Right cardiac atrium (tissue), 5 donors: ENCODE measurements at places on chromosomes 2 and 18.
A peak's percentile ranks its signal among the peaks of the same experiment; 100 is the strongest.

GRCh38 chr2:48914477-48915089 is 159.1 kb upstream of the LHCGR start:
- DNase-seq: no peak

GRCh38 chr2:238286987-238287736 is 1.2 kb downstream of the PER2 start:
- DNase-seq: no peak

DNA sequence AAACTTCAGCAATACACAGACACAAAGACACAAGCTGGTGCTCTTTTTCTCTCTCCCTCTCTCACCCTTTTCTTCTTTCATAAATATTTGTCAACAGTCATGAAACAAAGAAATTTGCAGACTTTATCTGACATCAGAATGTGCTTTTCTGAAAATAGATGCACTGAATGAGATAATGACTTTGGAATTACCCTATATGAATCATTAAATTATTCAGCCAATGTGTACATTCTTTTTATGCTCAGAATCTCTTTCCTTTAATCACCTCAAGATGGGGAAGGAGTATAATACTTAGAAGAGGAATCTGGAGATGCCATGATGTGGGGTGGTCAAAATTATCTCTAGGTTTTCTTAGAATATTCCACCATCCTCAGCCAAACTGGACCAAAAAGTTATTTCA is 289.9 kb downstream of the LRRTM1 start:
- DNase-seq: no peak

DNA sequence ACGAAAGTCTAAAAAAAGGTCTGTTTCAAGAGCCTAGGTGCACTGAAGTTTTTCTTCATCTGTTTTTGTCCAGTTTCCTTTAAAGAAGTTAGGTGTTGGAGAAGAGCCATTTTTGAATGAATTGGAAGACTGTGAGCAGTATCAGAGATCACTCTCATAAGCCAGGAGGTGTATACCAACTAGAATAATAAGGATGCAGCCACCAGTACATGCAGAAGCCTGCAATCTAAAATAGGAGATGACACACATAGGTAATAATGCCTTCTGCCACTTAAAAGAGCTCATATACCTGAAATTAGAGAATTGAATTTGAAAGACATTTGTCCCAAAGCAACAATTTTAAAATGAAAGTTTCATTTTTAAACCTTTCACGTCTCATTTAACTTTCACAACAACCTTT is 81.7 kb downstream of the RBMS1 start:
- DNase-seq: no peak

DNA sequence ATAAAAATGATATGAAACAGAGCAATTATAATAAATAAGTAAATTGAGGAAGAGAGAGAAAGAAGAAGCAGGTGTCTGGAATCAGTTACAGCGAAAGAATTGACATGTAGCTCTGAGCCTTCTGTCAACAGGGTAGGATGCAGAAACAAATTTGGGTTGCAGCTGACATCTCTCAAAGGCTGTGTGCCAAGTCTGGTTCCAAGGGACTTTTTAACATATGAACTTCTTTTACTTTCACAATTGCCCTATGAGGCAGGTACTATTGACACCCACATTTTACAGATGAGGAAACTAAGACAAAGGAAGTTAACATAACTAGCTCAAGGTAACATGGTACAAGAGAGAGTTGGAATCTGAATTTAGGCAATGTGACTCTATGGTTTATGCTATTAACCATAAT is 260.0 kb downstream of the ASXL3 start:
- DNase-seq: no peak

- no peak for DNase-seq
Measured at GRCh38 chr2:50328680-50329079, 703.3 kb downstream of the NRXN1 start.

DNA sequence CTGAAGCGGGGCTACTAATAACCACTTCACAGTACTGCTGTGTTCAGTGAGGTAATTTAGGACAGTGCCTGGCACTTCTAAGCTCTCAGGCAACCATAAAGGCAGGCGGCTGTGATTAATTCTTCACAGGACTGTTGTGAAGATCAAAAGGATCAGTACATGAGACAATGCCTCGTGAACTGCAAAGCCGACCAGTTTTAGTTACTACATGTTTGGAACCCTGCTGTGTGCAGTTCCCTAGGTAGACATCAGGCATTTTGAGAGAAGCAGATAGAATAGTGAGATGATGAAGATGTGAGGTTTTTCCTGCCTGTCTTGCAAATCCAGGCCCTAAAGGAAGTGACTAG is 19.1 kb downstream of the EFHD1 start:
- no peak for DNase-seq

GRCh38 chr2:101252408-101253012 is at the start of gene CNOT11:
Gene CNOT11, plus strand, starts transcription at chr2:101252886. Its CDS starts 79 bp downstream, at chr2:101252965.
- DNase-seq: peak; percentile 100

- no peak for DNase-seq
Measured at GRCh38 chr2:131046028-131046917, 47.0 kb downstream of the FAM168B start.

GRCh38 chr2:36461039-36461681 is 105.6 kb downstream of the CRIM1 start:
- no peak for DNase-seq

- no peak for DNase-seq
Measured at GRCh38 chr2:43692428-43692994, 16.3 kb upstream of the C1GALT1C1L start.

DNA sequence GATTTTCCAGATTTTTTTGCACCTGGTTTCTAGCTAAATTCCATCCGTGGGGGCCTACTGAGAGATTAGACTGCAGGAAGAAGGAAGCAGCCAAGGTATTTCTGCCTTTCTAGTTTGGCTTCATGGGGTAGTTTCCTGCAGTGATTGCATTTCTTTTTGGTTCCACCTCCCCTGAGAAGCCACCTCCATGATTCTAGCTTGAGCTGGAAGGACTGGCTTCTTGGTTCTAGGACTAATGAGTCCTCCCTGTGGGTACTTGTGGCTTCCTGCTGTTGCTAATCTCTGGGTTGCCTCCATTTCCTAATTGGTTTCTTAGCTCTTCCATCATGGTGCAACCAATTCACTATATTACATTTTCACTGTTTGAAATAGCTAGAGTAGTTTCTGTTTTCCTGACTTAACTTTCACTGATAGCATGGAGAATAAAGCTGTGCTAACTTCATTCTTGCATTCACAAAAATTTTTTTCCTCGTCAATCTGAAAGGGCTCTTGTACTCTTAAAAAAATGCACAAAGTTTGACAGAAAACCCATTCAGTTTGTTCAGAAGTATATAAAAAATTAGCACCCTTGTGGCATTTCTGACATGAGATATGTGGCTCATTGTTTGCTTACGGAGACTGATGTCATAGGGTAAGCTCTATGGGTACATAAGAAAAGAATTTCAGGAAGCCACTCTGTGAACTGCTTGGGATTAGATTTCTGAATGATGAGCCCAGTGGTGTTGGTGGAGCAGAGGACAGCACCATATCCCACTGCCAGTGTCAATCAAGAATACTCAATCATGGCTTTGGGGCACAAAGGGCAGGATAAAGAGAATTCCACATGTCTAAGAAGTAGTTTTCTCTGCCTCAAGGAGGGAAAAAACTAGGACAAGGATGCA is 242.8 kb upstream of the RBMS1 start:
- no peak for DNase-seq

GRCh38 chr2:134582547-134582899 is 136.3 kb downstream of the TMEM163 start:
- DNase-seq: no peak

- DNase-seq: no peak
Measured at GRCh38 chr18:13176847-13177246, 41.7 kb upstream of the LDLRAD4 start.

- DNase-seq: peak; percentile 24
Measured at GRCh38 chr2:127420039-127420864, 2.0 kb downstream of the PROC start.

- DNase-seq: no peak
Measured at GRCh38 chr2:171754254-171754939, 67.1 kb downstream of the DYNC1I2 start.
